ENCODE measurements at places on chromosomes 4 and X.

DNA sequence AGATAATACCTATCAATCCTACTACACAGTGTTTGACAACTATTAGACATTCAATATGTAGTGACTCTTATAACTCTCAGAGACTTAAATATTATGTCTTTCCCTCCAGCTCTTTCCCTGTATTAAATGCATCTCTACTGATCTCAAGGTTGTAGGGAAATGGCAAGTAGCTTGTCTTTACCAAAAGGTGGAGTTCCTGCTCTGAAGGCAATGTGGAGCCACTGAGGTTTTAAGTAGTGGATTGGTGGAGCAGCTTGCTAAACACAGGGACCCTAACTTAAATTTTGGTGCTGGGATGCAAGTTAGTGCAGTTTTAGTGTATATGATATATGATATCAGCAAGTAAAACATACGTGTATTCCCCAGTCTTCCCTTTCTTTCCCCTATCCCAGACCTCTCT, 13.1 kb downstream of the FNIP2 start:
- DNase-seq: no peak

GRCh38 chrX:76796311-76796710, 368.8 kb downstream of the MAGEE1 start:
- no peak for DNase-seq

GRCh38 chr4:43331226-43332051, 438.9 kb downstream of the GRXCR1 start:
- no peak for DNase-seq

GRCh38 chrX:120625371-120625770, 4.5 kb downstream of the C1GALT1C1 start:
- no peak for DNase-seq

GRCh38 chrX:45295259-45295986, 94.7 kb upstream of the DIPK2B start:
- no peak for DNase-seq

GRCh38 chr4:79241846-79242245, 84.0 kb downstream of the NAA11 start:
- DNase-seq: no peak

DNA sequence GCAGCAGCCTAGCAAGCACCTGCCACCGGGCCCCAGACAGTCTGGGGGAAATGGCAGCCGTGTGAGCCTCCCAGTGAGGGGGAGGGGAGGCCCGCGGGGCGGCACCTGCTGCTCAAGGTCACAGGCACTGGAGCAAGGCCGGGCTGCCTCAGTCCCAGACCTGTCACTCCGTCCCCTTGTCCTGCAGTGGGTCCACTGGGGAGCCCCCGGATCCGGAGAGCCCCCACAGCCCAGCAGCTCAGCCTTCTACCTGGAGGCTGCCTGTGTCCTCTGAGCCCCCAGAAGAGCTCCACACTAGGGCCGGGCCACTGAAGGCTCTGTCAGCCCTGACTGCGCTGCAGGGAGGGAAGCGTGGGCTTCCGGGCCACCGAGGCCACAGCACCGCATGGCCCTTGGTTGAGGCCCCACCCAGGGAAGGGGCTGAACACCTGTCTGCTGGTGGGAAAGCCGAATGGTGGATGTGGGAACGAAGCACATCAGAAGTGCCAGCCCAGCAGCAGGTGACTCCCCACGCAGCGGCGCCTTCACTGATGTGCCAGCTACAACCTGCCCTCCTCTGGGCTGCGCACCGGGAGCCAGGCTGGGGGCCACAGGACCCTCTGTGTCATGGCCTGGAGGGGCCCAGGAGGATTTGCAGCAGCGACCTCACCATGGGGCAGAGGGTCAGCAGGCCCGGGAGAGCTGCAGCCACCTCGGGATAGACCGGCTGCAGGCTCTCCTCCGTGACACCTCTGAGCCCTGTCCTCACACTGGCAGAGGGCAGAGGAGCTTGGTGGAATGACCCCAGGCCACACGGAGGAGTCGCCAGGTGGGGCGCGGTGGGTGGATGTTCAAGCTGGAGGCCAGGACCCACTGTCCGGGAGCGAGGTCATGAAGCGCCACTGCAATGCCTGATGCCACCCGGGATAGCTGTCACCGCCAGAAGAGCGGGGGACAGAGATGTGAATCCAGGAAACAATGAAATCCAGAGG, 35.0 kb upstream of the MXD4 start:
- no peak for DNase-seq

DNA sequence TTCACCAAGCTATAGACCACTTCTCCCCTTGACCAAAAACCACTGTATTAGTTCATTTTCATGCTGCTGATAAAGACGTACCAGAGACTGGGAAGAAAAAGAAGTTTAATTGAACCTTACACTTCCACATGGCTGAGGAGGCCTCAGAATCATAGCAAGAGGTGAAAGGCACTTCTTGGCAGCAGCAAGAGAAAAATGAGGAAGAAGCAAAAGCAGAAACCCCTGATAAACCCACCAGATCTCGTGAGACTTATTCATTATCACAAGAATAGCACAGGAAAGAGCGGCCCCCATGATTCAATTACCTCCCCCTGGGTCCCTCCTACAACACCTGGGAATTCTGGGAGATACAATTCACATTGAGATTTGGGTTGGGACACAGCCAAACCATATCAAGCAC, 97.8 kb downstream of the DOCK11 start:
- DNase-seq: no peak

DNA sequence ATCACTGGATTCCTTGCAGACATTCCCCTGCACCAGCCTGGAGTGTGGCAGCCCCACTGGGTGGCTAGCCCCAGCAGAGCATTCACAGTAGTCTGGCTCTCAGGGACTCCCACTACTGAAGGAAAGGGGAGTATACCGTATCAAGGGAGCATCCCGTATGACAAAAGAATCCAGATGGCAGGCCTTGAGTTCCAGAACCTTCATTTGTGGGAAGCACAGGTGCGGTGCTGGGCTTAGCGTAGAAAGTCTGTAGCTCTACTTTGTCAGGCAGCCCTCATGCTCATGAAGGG, 79.6 kb downstream of the CENPC start:
- no peak for DNase-seq

DNA sequence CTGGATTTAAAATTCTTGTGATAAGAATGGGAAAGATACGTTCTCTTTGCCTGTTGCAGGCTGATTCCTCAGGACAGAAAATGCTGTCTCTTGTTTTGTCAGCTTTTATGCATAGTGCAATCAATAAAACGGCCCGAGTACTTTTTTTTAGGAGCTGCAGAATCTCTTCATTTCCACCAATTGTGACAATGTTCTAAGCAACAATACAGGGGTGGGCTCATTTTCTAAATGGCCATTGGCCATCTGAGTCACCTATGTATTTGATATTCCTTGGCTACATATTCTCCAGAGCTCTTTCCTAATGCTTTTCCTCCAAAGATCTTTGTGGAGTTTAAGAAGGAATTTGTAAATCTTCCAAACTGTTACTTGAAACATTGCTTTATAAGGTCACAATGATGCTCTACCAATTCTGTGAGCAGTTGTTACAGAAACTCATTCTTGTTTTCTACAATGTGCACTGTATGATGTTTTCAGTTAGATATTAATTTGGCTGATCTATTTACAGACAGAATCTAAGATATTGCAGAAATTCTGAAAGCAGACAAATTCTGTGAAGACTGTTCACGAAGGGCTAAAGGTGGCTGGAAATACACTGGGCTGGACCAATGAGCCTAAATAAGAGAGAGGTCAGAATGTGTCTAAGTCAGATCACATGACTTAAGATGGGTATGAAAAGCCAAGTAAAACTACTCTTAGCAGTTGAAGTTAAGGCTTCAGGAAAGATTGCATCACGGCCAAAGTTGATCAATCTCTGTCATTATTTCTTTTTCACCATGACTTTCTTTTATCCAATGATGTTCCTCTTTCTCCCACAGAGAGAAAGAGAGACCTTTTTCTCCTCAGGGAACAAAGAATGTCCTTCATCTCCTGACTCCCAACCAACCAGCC, 33.4 kb downstream of the TAPT1 start:
- no peak for DNase-seq

DNA sequence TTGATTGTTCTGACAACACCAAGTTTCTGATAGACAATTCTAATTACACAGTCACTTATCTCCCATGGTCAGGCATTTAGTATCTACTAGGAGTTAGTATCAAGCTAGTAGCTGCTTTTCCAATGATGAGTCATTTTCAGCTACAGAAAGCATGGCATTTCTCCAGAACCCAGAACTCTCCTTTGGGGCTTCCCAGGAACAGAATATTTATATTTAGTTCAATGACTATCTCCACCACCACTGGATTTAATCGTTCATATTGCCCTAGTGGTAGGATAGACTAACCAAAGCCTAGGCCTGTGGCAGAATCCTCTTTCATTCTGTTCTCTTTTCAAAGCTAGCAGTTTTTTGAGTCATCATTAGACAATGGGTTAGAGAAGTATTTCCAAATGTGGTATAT, 569.4 kb downstream of the GABRG1 start:
- DNase-seq: no peak

DNA sequence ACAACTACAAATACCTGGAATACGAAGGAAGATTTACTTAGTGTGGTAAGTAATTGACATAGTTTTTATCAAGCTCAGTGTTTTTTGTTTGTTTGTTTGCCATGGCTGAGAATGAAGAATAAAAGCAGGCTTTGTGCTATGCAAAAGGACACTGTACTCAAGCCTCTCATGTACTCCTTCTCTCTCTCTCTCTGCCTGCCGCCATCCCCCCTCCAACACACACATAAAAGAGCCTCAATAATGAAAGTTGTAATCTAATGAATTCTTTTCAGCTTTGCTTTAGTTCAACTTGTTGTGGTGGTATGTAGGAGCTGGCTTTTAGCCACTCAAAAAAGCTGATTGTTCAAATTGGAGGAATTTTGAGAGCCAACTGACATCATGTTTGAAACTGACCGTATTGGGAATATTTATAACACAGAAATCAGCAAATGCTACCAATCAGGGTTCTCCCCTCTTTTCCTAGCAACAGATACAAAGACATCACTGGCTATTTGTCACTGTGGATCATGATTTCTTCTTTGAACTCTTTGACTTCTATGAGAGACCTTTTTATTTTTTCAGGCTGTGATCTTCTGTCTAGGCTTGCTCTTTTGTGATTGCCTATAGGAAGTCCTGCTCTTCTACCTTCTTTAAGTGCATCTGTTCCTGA, 1148.8 kb downstream of the RAPGEF2 start:
- no peak for DNase-seq

DNA sequence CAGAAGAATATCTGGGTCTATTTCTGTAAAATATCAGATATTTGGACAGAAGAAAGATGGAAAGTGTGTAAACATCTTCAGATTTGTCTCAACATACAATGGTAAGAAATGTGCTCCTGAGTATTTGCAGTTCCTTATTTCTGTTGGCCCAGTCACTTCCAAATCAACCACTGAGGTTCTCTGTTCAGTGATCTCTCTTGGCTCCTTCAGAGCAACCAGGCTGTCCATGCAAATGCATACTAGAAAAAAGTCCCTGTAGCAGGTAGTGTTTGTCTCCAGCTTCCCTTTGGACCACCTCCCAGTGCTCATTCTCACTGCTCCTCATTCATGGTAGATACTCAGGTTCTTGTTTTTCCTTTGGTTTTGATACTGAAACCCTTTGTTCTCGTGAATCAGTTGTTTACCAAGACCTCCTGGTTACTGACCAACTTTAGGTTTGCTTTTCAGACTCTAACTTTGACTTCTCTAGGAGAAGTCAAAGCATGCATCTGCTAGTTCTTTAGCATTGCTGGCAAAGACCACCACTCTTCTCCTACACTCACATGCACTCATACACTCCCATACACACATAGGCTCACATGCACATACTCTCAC, 28.8 kb downstream of the ASIC5 start:
- DNase-seq: no peak

DNA sequence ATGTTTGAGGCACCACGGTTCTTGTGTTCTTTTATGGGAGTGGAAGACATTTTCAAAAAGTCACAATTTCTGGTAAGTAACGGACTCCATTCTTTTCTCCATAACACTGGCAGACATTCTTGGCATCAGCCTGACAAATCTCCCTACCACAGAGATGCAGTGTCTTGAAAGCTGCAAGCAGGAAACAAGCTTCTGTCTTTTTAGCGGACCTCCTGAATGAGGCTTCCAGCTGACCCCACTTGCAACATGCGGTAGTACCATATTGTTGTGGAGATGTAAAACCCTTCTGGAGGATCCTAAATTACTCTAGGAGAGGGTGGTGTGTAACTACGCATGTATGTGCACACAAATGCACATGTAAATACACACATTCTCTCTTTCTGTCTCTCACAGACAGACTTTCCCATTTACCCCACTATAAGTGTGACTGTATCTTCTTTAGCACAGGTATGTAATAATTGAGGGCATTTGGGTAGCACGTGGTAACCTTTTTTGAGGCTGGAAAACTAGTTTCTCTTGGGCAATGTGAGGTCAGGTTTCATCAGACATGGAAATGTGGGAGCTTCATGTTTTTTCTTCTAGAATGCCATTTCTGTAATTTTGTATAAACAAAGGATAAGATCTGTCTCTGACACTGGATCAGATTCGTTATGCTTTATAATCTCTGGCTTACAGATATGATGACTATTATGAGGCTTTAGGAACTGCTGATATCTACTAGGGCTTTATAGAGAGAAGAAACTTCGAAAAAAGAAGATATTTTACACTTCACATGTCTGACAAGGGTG, 130.1 kb downstream of the MGST2 start:
- no peak for DNase-seq

- DNase-seq: no peak
Observed at GRCh38 chr4:40719008-40719623, 30.6 kb upstream of the NSUN7 start.

GRCh38 chr4:39502019-39502663, 25.1 kb downstream of the UGDH start:
- no peak for DNase-seq

- DNase-seq: no peak
Observed at GRCh38 chr4:54525602-54526001, 132.2 kb upstream of the KIT start.

DNA sequence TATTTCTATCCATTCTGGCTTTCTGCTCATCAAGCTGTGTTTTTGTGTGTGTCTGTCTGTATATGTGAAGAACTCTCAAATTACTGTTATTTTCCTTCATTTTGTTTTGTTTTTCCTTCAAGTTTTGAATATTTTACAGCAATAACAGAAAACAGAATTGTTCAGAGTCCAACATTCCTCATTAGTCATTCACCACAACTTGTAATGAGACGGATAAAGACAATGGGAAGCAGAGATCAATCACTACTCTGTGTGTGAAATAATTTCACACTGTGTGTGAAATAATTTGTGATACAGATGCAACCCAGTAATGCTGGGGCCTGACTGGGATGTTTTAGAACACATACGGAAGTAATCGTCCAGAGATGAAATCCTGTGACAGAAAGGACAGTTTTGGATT, 55.2 kb downstream of the HPGD start:
- DNase-seq: no peak

GRCh38 chr4:1713003-1713851, 1.1 kb upstream of the SLBP start:
- DNase-seq: no peak

Measured in Right ventricle myocardium inferior (tissue), 1 donor.